SHP77 (cell line): ENCODE measurements at places on chromosomes 1 and 21.
A peak's percentile ranks its signal among the peaks of the same experiment; 100 is the strongest.

DNA sequence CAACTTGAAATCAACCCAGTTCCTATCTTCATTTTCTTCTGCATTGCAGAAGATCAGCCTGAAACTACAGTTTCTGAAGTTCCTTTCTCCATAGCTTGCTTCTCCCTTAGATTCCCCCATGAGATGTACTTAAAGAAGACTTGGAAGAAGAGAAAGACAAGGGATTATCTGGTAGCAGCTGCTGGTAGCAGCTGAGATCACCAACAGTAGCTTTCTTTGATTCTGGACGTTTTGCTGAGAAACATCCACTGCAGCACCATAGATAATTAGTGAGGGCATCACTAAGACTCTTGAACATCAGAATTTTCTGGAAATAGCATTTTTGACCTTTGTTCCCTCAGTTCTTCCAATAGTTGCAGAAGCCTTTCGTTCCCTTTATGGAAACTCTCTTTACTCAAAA lies 465 bp upstream of the CFHR3 start:
- DNase-seq: no peak

DNA sequence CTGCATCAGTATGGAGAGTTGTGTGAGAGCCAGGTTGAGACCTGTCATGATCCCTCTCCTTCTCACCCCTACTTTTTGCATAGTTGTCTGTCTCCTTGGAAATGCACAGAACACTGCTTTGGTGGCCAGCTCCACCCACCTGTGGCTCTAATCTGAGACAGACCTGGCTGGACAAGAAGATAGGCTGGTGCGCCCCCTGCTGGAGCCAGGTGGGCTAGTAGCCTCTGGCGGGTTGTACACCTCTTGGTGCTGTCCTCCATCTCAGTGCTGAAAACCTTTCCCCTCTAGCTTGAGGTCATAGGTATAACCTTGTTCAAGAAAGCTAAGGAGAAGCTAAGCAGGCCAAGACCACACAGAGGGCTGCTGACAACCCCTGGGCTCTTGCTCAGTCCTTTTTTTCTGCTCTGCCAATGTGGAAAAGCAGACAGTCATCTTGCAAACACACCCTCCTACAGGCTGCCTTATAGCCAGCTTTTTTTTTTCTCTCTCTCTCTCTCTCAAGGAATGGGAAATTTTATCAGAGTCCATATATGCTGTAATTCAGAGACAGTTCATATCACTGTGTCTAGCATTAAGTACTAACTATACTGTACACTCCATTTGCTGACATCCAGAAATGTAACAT lies 58.8 kb upstream of the SPATA6 start:
- DNase-seq: peak; percentile 71

- no peak for DNase-seq
These were observed 77.7 kb downstream of the RHOU start for GRCh38 chr1:228812961-228813360.

DNA sequence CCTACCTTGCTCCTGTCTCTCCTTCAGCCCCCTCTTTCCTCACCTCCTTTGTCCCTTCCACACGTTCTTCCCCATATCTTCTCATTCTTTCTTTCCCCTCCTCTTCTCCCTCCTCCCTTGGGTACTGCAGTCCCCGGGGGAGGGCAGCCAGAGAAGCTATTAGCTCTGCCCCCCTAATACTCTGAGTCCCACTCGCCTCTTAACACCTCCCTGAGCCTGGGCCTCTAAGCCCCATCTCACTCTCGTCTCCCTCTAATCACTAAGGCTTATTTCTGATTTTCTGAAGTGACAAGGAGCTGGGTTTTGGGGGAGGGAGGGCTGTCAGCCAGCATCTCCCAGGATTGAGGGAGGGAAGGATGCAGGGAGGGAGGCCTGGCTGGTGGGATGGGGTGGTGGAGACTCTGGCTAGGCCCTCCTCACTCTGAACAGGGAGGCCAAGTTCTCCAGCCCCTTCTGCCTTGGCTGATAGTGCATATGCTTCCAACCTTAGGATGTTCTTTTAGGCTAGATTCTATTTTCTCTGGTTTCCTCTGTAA lies 25.6 kb upstream of the DMBX1 start:
- no peak for DNase-seq

DNA sequence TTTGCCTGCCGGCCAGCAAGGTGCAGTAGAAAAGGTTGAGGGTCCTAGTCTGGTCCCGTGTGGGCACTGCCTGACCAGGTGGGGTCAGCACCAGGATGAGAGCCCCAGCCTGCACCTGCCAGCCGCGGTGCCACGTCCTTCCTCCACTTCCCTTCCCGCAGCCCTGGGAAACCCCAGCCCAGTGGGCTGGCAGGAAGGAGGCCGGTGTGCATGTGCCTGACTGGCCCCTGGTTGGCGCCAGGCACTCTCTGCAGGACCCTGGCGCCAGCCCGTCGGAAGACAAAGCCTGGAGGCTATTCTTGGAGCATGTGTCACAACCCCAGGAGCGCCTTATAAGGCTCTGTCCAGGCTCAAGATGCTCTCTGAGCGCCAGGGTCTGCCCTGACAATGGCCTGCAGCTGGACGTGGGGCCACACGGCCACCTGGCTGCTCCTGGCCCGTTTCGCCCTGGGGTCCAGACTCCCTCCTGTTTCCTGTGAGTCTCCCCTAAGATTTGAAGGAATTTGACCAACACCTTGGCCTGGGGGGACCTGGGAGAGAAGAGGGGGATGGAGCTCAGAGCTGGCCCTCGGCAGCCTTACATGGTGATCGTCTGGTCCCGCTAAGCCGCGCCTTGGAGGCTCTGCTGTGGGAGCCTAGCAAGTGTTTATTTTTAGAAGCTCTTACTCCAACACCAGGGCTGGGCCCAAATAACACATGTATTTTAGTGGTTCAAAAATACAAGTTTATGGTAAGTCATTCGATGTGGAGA lies 31.9 kb upstream of the POFUT2 start:
- DNase-seq: no peak

- no peak for DNase-seq
These were observed 5.5 kb downstream of the SEC16B start for GRCh38 chr1:177964336-177964735.

- DNase-seq: no peak
These were observed 132.1 kb downstream of the IGSF21 start for GRCh38 chr1:18239671-18240070.

GRCh38 chr1:34500451-34500850 lies 254.4 kb upstream of the GJB5 start:
- DNase-seq: no peak

- DNase-seq: no peak
These were observed 24.7 kb upstream of the SLC44A3 start for GRCh38 chr1:94795434-94795833.

DNA sequence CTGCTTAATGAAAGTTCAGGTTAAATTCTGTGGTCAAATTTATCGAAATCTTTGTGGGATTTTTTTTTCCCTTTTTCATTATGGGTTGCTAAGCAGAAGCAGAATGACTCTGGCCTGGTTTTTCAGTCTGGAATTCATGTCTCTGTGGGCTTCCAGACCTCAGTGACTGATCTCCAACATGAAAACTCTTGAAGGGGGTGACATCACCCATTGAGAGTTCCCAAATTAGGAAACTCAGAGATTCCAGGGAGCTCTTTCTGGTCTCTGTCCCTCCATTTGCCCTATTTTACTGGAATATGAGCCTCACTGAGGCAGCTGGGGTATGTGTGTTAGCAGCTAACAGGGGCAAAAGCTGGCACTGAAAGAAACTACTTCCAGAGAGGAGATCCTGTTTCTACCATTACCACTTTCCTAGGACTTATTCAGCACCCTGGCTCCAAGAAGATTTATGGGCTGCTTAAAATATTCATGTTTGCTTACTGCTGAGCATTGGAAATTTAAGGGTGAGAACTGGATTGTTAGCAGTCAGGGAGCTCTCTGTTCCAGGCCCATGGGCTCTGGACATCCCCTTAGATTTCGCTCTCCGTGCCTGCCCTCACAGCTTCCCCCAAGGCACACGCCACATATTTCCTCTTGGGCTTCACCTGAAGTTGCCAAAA lies 203.4 kb upstream of the SPAG17 start:
- DNase-seq: no peak

GRCh38 chr1:193498088-193498655 lies 311.8 kb upstream of the B3GALT2 start:
- DNase-seq: no peak

DNA sequence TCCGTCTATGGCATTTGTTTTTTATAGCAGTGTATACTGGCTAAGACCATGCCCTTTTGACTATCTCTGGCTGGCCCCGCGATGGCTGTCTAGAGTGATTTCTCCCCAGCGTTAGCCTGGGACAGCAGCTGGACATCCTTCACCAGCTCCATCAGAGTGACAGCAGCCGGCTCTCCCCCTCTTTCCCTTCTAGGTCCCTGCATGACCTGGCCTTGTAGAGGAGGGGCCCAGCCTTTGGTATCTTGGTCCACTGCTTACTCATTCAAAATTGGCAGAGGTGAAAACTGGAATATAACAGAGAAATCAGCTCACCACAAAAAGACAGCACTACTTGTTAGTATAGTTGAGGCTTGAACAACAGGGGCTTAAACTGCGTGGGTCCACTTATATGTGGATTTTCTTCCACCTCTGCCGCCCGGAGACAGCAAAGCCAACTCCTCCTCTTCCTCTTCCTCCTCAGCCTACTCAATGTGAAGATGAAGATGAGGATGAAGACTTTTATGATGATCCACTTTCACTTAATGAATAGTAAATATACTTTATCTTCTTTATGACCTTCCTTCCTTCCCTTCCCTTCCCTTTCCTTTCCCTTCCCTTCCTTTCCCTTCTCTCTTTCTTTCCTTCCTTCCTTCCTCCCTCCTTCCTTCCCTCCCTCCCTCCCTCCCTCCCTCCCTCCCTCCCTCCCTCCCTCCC lies 29.4 kb upstream of the B3GALNT2 start:
- no peak for DNase-seq

- DNase-seq: no peak
These were observed 88.8 kb upstream of the ETS2 start for GRCh38 chr21:38716942-38717341.

DNA sequence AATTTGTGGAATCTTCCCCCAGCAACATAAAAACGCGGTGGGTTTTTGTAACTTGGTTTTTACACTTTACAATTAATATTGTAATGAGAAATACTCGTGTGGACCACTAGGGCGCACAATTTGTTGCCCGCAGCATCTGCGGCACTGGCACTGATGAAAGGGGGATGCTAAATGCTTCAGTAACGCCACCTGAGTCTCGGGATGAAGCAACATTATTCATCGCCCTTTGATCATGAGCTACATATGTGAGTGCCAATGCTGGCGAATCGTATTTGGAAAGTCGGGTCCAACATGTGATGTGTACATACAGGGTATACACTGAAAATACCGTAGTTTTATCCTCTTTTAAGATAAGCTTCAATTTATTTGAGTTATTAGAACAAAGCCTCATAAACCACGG lies 34.2 kb upstream of the COX20 start:
- peak; percentile 60 for DNase-seq

DNA sequence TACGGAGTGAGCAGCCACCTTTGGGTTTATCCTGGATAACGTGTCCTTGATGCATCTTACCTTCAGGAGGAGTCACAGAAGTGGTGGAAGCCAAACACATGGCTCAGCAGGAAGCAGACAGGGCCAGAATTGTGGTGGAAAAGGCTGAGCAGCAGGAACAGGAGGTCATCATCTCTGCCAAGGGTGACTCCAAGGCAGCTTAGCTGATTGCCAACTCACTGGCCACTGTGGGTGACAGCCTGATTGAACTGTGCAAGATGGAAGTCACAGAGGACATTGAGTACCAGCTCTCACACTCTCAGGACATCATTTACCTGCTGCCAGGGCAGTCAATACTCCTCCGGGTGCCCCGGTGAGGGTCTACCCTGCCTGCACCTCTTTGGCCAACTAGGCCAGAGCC lies 179.3 kb downstream of the FAF1 start:
- no peak for DNase-seq

GRCh38 chr21:17051054-17051453 lies 461.8 kb upstream of the CXADR start:
- DNase-seq: no peak

DNA sequence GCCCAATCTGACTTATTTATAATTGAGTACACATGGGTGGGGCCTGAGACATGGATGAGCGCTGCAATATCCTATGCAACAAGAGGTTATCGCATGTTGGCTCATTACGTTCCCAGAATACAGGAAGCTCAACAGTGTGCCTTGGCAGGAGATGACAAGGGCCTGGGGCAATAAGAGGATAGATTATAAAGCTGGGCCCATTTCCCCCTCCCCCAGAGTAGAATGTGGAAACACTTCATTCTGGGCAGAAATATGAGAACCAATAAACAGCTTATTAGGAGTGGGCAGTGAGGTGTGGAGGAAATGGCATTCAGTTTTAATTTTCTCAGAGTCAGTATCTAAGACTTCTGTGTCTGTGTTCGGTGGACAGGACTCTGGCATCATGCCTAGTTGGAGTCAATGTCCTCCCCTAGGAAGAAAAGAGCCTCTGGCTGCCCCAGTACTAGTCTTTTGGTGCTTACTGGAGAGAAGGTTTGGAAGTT lies 92.8 kb downstream of the PIK3R3 start:
- DNase-seq: no peak

DNA sequence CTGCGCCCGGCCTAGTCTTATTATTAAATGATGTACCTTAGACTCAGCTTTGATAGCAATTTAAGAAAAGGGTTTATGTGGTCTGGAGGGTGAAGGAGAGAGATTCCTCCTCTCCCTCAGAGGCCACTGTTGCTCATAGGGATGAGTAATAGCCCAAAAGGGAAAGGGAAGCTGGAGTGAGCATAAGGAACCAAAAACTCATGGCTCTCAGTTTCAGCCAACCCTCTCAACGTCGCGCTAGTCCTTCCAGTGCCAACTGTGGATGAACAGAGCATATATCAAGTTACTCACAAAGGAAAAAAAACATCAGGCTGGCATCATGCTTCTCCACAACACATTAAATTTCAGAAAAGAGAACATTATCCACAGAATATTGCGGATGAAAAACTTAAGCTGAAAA lies 8.3 kb upstream of the GPR89B start:
- no peak for DNase-seq

- no peak for DNase-seq
These were observed 2.4 kb upstream of the ALPL start for GRCh38 chr1:21506804-21507203.

- DNase-seq: no peak
These were observed 27.8 kb upstream of the FMO4 start for GRCh38 chr1:171286032-171286705.

- no peak for DNase-seq
These were observed 626 bp upstream of the HLCS start for GRCh38 chr21:36966821-36967768.

DNA sequence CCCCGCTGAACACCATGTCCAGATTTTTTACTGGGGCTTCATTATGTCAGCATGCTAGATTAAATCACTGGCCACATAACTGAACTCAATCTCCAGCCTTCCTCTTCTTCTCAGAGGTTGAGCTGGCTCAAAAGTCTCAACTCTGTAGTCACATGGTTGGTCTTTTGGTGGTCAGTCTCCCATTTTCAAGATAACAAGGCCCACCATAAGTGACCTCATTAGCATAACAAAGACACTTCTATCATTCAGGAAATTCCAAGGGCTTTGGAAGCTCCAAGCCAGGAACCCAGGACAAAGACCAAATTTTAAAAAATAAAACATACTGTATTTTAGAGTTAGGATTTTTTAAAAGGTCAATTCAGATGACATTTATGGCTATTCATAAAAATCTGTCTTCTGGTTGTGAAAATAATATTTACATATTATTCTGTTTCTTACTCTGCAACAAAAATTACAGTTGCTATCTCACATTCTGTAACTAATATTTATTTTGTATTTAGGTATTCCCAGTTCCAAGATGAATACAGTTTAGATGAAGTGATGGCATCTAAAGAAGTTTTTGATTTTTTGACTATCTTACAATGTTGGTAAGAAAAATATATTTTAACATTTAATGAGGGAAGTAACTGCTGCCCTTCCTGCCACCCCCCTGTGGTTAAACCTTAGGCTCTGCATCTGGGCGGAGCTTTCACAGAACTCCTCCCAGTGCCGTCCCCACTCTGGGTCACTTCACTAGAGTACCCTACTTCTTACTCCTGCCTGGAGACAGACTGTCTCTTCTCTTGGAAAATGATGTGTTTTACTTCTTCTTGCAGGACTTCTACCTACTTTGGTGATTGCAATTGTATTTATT lies 49.3 kb downstream of the SCP2 start:
- DNase-seq: no peak
